Endothelial cell (in vitro differentiated cells): ENCODE measurements at places on chromosomes 3 and 15.

- no peak for DNase-seq
Observed at GRCh38 chr3:114404590-114404989, 110.8 kb downstream of the TIGIT start.

- no peak for DNase-seq
Observed at GRCh38 chr3:114711321-114711886, 417.6 kb downstream of the TIGIT start.

- DNase-seq, result no peak
Observed at GRCh38 chr3:100107221-100107814, 7.0 kb downstream of the FILIP1L start.

DNA sequence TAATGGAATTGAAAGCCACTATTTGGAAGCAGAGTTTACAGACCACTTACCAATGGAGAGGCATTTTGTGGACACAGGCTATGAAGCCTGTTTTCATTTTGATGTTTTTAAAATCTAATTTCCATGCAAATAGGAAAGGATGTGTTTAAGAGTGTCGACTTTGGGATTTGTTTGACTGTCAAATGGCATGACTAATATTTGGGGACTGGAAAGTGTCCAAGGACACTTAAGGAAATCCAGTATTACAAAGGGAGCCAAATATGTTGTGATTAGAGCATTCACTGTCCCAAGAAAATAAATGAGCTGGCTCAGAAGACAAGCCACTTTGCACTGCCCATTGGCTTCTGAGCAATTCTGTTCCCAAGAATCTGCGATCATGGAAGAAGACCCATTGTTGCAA, 34.0 kb upstream of the SLC6A11 start:
- no peak for DNase-seq

DNA sequence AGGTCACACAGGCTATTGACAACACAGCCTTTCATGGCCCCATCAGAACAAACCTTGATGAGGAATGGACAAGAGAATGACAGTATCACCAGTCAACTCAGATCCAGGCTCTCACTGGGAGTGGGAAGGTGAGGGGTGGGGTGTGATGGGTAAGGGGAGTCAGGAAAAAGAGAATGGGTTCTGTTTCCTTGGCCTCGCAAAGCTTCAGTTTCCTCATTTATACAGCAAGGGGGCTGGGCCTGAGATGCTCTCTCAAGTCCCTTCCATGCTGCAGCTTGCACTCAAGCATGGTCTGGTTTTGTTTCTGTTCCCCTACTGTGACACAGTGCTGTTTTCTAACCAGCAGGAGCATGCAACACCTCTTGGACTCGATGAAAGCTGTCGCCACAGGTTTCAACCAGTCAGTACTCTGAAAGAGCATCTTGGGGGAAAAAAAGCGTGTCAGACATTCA, 65.7 kb upstream of the IL12A start:
- no peak for DNase-seq

DNA sequence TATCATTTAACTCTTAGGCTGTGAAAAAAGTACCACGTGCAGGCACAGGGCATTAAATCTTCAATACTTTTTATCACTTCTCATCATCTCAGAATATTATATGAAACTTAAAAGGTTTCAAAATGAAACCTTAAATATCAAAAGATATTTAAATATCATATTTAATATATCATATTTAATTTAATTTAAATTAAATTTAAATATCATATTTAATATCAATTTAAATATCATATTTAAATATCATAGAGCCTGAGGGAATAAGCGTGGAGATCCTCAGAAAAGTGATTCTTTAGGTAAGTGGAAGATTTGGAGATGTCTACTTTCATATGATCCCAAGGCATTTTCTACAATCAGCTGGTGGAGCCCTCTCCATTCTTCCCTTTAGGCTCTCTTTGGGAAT, 716.6 kb downstream of the OTOL1 start:
- DNase-seq, result no peak

DNA sequence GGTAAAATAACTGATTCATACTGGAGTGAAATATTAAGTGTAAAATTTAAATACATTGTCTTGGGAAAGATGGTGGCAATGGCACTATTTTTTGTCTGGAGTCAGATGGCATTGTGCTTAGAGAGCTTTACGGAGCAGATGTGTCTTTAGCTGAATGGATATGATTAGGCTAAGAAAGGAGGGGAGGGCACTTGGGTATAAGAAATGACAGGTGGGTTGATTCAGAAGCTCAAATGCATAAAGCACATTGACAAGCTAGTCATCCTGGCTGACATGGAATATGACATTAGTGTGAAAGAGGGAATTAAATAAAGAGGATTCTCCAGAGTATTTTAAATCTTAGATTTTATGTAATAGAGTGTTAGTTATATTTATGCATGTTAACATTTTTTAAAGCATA, 570.1 kb upstream of the CBLB start:
- DNase-seq, result no peak

DNA sequence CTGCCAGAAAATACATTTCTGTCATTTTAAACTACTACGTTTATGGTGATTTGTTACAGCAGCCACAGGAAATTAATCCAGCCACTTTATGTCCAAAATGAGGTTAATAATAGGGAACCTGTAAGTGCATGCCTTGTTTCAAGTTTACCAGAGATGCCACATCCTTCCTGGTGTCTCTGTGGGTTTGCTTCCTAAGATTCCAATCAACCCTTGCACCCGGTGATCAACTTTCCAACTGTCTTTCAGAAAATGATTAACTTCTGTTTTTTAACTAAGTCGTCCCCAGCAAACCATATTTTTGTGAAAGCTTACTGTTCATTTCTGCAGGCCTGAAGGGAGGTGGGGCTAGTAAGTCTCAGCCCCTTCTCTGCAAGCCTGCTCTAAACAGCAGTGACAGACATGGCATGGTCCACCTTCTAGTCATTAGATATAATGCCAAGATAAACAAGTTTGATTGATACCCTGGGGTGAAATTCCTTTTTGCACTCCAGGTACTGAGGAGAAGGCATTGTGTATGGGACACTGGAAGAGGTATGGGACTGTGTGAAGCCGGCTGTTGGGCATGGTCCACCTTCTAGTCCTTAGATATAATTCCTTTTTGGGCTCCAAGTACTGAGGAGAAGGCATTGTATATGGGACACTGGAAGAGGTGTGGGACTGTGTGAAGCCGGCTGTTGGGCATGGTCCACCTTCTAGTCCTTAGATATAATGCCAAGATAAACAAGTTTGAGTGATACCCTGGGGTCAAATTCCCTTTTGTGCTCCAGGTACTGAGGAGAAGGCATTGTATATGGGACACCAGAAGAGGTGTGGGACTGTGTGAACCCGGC, 11.1 kb upstream of the TMC3 start:
- DNase-seq, result no peak

DNA sequence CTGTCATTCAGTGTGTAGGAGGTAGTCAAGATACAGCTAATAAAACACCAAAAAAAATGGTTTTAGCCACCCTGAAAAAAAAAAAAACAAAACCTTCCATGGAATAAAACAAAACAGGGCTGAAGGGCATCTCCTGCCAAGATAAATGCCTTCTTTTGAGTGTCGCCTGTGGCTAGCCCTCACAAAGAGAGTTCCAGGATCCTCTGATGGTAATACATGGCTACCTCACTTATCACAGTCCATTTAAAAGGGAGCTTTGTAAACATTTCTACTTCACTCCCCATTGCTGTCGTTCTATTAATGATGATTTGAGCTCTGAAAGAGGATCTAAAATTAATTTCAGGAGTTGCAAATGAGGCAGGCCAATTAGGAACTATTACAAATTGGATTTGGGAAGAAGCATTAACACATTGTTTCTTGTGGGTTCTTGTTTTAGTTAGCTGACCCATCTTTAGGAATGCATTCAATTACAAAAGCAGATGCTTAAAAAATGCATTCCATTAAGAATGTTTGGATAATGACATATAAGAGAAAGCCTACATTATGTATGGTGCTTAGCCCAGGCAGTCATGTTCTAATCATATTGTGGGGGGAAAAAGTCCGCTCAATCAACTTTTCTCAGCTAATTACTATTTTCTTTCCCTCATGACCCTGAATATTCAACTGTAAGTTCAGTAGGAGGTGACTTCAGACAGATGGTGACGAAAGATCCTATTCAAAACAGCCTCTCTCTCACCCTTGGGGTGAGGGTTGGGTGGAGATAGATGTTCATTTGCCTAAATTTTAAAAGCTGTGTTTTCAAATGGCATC, 255.1 kb upstream of the WNT5A start:
- no peak for DNase-seq

DNA sequence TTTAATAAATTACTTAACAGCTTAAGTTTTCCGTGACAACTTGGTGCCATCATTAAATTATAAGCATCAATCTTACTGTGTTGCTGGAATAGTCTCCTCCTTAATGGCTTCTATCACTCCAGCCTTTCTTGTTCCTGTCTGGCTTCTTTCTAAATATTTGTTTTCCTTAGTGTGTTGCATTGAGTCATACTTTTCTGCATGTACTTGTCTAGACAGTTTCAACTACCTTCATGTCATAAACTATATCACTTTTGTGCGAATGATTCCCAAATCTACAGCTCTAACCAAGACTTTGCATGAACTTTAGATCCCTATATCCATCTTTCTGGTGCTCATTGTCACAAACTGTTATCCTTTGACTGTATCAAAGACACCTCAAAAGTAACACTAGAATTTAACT, 78.4 kb downstream of the AKAP13 start:
- no peak for DNase-seq

GRCh38 chr3:183253528-183254486, 754 bp downstream of the B3GNT5 start:
- DNase-seq, result peak; percentile 54

GRCh38 chr3:173676094-173676493, 278.6 kb downstream of the NLGN1 start:
- DNase-seq, result no peak

DNA sequence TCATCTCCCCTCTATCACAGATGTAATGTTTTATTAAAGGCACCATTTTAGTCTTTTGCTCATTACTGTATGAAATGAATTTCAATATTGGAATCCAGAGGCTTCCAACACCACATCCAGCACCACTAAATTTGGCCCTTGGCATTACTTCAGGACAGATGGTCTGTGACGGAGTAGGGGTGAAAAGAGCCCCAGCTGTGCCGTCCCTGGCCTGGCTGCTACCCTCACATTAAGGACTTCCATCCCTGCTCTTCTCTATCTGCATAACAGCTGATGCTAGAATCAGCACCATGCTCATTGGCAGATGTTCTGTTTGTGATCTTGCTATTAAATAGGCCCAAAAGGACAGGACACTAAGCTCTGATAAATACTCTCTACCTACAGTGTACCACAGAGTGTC, 152.9 kb downstream of the IL1RAP start:
- DNase-seq, result no peak

DNA sequence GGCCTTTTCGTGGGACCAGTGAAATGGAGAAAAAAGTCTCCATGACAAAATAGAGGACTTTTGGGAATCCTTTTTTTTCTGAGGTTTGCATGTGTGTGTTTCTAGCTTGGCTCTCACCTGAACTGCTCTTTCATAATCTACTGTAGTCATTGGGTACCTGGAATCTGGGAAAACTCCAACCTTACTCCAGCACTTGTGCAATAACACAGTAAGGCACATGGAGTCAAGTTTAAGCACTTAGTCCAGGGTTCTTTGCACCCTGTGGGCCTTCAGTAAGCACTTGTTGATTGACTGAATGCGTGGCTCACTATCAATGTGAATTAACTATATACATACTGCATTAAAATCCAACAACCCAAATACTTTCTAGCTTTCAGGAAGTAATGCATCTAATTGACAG, 299.5 kb downstream of the ZBTB20 start:
- DNase-seq, result no peak

GRCh38 chr3:100803711-100804110, 94.4 kb downstream of the TFG start:
- no peak for DNase-seq

- DNase-seq, result no peak
Observed at GRCh38 chr3:145735631-145736030, 425.4 kb downstream of the PLOD2 start.

DNA sequence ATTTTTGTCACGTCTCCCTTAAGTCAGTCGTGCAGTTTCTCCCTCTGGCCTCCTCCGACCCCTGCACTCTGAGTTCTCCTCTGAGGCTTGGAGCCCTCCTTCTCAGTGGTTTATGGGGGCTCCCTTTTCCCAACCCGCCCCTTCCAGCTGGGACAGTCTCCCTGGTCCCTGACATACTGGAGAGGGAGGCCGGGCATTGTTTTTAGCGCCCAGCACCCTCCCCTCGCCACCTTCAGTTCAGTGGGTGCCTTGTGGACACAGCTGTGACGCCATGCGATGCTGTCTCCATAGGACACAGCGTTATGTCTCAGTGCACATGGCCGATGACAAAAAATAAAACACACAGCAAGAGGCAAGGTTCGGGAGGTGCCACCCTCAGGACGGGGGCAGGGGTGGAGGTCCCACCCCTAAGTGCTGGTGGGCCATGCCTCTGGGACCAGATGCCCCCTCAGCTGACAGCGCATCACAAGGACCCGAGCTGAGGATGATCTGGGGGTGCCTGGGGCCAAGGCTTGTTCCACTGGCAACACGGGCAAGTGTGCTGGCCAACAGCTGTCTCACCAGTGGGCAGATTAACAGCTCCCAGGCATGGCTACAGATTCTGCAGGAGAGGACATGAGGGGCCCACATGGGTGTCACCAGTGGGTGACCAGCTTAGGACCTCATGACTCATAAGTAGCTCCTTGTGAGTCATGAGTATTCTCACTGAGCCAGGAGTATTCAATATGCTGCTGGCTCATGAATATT, 81.6 kb downstream of the PLXNA1 start:
- no peak for DNase-seq

DNA sequence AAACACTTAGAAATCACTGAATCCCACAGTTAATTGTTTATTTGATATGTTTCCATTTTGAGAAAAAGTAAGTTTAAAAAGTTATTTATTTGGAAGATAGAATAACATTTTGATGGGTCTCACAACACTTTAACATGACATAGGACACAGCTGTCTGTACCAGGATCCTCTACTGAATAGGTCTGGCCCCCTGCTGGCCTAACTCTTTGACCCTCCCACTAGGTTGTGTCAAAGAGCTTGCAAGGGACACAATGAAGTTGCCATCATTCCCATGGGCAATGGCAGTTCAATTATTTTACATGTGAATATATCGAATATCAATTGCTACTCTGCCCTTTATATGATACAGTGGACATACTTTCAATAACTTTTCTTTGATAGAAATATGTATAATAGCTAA, 138.9 kb downstream of the EPHA3 start:
- DNase-seq, result peak; percentile 15

DNA sequence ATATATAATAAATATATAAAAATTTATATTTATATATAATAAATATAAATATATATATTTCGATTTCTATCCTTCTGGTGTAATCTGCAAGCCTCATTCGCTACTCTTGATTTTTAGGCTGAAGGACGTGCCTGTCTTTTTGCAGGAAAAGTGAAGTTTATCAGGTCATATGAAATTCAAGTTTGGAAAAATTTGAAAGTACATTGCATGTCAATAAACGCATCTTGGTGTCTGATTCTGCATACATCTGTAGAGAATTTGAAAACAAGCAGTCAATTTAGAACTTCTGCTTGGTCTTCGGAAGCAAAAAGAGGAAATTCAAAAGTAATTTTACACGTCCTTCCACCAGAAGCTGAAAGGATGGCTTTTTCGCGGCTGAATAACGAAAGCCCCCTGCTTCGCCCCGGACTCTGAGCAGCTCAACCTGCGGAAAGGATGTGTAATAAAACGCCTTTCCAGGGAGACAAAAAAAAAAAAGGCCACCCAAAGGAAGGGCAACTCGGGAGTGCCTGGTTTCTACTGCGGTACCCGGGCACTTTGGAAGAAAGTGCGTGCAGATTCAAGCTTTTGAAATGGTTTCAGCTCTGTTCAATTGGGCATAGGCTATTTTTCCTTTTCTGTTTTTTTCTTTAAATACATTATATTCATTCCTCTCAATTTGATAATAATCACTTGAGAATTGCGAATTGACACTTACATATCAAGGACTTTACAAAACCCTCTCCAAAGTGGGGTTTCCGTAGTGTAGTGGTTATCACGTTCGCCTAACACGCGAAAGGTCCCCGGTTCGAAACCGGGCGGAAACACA, 1.5 kb upstream of the MYNN start:
- DNase-seq, result peak; percentile 65
